ENCODE measurements at places on chromosomes 7 and 10.

GRCh38 chr7:105666324-105666723, 85.0 kb upstream of the EFCAB10 start:
- H3K27ac ChIP-seq, result no peak overlapping the region
- peaks cover 31% of the 10 kb centered on the region for H3K36me3 ChIP-seq
- H3K4me3 ChIP-seq, result no peak overlapping the region
- no peaks in the 10 kb centered on the region for H3K27me3 ChIP-seq
- H3K4me1 ChIP-seq, result peaks cover 4% of the 10 kb centered on the region
- DNase-seq, result no peak

GRCh38 chr10:50582766-50583762, 40.7 kb downstream of the SGMS1 start:
- no peaks in the 10 kb centered on the region for H3K27me3 ChIP-seq
- no peak overlapping the region for H3K27ac ChIP-seq
- no peak overlapping the region for H3K4me3 ChIP-seq
- no peak for DNase-seq
- peaks cover 2% of the 10 kb centered on the region for H3K4me1 ChIP-seq
- peaks cover 6% of the 10 kb centered on the region for H3K36me3 ChIP-seq

DNA sequence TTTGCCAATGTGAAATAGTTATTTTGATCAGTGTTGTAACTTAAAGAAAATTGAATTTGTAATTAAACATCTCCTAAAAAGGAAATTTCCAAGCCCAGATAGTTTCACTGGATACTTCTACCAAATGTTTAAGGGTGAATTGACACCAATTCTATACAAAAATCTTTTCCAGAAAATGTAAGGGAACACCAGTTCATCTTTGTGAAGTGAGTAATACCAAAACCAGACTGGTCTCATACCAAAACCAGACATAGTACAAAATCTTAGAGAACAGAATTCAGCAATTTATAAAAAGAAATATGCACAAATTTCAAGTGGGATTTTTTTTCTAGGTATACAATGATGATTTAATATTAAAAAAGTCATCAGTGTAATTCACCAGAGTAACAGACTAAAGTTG, 86.0 kb upstream of the ZNF32 start:
- H3K36me3 ChIP-seq, result no peaks in the 10 kb centered on the region
- no peak overlapping the region for H3K4me3 ChIP-seq
- peaks cover 11% of the 10 kb centered on the region for H3K27me3 ChIP-seq
- peaks cover 2% of the 10 kb centered on the region for H3K4me1 ChIP-seq

GRCh38 chr10:17984056-17984455, 32.3 kb downstream of the SLC39A12 start:
- no peaks in the 10 kb centered on the region for H3K27me3 ChIP-seq
- no peak overlapping the region for H3K27ac ChIP-seq
- H3K4me1 ChIP-seq, result peaks cover 3% of the 10 kb centered on the region

- no peak overlapping the region for H3K4me3 ChIP-seq
- H3K27ac ChIP-seq, result no peak overlapping the region
- no peak for DNase-seq
- H3K27me3 ChIP-seq, result peaks cover 15% of the 10 kb centered on the region
Measured at GRCh38 chr7:25887266-25887665, 264.7 kb upstream of the NFE2L3 start.

- peaks cover 5% of the 10 kb centered on the region for H3K27me3 ChIP-seq
- DNase-seq, result no peak
- no peak overlapping the region for H3K27ac ChIP-seq
- H3K4me1 ChIP-seq, result peaks cover 2% of the 10 kb centered on the region
- H3K36me3 ChIP-seq, result no peaks in the 10 kb centered on the region
- no peak overlapping the region for H3K4me3 ChIP-seq
Measured at GRCh38 chr10:120426306-120426705, 30.7 kb upstream of the PLPP4 start.

- H3K27me3 ChIP-seq, result no peaks in the 10 kb centered on the region
- peak; percentile 53 for DNase-seq
- H3K4me3 ChIP-seq, result no peak overlapping the region
Measured at GRCh38 chr7:33143996-33144718, 14.8 kb downstream of the BBS9 start.

GRCh38 chr7:103080923-103081322, 6.0 kb downstream of the ARMC10 start:
- DNase-seq, result no peak
- H3K27ac ChIP-seq, result no peak overlapping the region
- H3K4me3 ChIP-seq, result no peak overlapping the region
- H3K27me3 ChIP-seq, result no peaks in the 10 kb centered on the region
- H3K36me3 ChIP-seq, result peaks cover 17% of the 10 kb centered on the region
